ENCODE measurements at places on chromosomes 1 and 21.

GRCh38 chr1:229127301-229127700 is 143.6 kb upstream of the RAB4A start:
- no peaks in the 10 kb centered on the region for H3K4me1 ChIP-seq
- H3K36me3 ChIP-seq: no peaks in the 10 kb centered on the region
- no peaks in the 10 kb centered on the region for H3K27me3 ChIP-seq
- no peak overlapping the region for H3K27ac ChIP-seq
- H3K4me3 ChIP-seq: no peak overlapping the region

GRCh38 chr1:93699049-93699384 is 17.4 kb upstream of the BCAR3 start:
- H3K4me1 ChIP-seq: peaks cover 58% of the 10 kb centered on the region
- no peak overlapping the region for H3K4me3 ChIP-seq
- H3K36me3 ChIP-seq: peaks cover 6% of the 10 kb centered on the region
- no peaks in the 10 kb centered on the region for H3K27me3 ChIP-seq
- peak overlapping the region; percentile 99 for H3K27ac ChIP-seq

DNA sequence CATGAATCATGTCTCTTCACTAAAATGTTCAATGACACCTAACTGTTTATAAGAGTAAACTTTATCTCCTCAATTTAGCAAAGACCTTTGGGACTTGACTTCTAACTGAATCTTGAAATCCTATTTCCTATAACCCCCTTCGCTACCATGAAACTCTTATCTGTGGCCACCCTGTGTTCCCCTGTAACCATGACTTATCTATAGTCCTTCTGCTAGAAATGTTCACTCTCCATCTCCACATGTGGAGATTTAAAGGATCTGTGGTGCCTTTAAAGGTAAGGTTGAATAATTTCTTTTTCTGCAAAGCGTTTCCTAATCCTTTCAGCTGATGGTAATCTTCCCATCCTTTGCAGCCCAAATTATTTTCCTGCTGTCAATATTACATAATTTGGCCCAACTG is 436.3 kb upstream of the RUNX1 start:
- no peaks in the 10 kb centered on the region for H3K36me3 ChIP-seq
- H3K27ac ChIP-seq: no peak overlapping the region
- no peak for DNase-seq
- H3K4me3 ChIP-seq: no peak overlapping the region
- no peaks in the 10 kb centered on the region for H3K27me3 ChIP-seq
- H3K4me1 ChIP-seq: no peaks in the 10 kb centered on the region

GRCh38 chr1:201538612-201539551 is at the start of gene NAV1:
Gene NAV1, plus strand, starts transcription at chr1:201539127. Its CDS starts 83,758 bp downstream, at chr1:201622885.
- peak within 1 kb of the TSS; percentile 6 for H3K27ac ChIP-seq
- no peak for DNase-seq
- H3K4me1 ChIP-seq: peaks cover 25% of the 10 kb centered on the region
- H3K36me3 ChIP-seq: no peaks in the 10 kb centered on the region
- H3K4me3 ChIP-seq: peak within 1 kb of the TSS; percentile 67

- H3K36me3 ChIP-seq: no peaks in the 10 kb centered on the region
- no peak for DNase-seq
- no peak overlapping the region for H3K4me3 ChIP-seq
- H3K27me3 ChIP-seq: no peaks in the 10 kb centered on the region
Measured at GRCh38 chr1:208577381-208577905, 333.3 kb upstream of the PLXNA2 start.

DNA sequence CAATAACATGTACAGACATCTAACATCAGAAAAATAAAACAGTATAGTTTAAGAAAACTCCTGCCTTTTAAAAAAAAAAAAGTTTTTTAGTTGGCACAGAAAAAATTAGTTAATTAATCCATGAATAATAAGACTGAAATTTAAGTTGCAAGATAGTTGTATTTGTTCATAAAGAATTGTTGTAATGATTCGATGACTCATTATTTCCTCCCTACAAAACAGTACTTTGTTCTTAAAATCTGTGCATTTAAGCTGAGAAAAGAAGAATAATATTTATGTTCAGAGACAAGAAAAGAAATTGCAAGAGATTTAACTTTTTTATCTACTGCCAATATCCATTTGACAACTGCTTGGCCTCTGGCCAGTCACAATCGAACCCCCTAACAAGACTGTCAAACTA is 894.7 kb downstream of the ADGRL2 start:
- H3K36me3 ChIP-seq: no peaks in the 10 kb centered on the region
- DNase-seq: no peak
- H3K4me1 ChIP-seq: peaks cover 4% of the 10 kb centered on the region
- no peak overlapping the region for H3K4me3 ChIP-seq
- H3K27me3 ChIP-seq: no peaks in the 10 kb centered on the region

DNA sequence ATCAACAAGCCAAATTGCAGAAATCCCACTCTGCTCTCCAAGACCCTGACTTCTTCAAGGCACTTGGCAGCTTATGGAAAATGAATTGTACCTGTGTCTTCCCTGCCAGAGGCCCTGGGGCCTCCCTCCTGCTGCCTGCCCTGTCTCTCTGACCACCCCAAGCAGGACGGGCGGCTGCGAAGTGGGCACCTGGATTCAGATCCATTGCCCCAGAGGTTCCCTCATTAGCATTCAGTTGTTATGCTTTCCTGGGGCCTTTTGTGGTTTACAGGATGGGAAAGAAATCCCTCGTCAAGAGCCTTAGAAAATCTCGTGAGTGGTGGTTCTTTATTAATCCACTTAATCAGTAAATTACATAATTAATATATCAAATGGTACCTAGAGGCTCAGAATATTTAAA is 179.3 kb downstream of the TNR start:
- no peak overlapping the region for H3K4me3 ChIP-seq
- no peaks in the 10 kb centered on the region for H3K4me1 ChIP-seq
- no peaks in the 10 kb centered on the region for H3K36me3 ChIP-seq
- H3K27ac ChIP-seq: no peak overlapping the region

GRCh38 chr1:1000357-1001056 is 610 bp upstream of the HES4 start:
- peak overlapping the region; percentile 51 for H3K4me3 ChIP-seq
- H3K4me1 ChIP-seq: peaks cover 5% of the 10 kb centered on the region
- no peaks in the 10 kb centered on the region for H3K36me3 ChIP-seq
- peak overlapping the region; percentile 76 for H3K27ac ChIP-seq

DNA sequence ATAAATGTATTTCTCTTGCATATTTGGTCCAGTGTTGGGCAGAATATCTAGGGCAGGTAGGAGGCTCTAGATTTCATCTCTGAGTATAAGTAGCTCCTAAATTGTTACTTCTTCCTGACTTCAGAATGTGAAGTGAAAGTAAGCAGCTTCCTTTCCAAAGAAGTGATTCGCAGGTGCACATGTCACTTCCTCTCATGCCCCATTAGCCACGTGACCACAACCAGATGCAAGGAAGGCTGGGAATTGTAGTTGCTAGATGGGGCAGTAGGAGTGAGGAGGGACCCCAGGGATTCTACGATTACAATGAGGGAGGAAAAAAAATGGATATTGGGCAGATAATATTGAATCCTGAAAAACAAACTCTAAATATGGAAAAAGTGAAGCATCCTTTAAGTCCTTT is 113.2 kb upstream of the CYYR1 start:
- no peaks in the 10 kb centered on the region for H3K27me3 ChIP-seq
- H3K36me3 ChIP-seq: no peaks in the 10 kb centered on the region
- H3K27ac ChIP-seq: no peak overlapping the region
- no peak for DNase-seq

GRCh38 chr1:198601936-198602889 is 36.6 kb upstream of the PTPRC start:
- no peak overlapping the region for H3K27ac ChIP-seq
- H3K27me3 ChIP-seq: no peaks in the 10 kb centered on the region
- no peak overlapping the region for H3K4me3 ChIP-seq
- H3K4me1 ChIP-seq: peaks cover 6% of the 10 kb centered on the region
- DNase-seq: no peak
- no peaks in the 10 kb centered on the region for H3K36me3 ChIP-seq

- no peaks in the 10 kb centered on the region for H3K27me3 ChIP-seq
- H3K27ac ChIP-seq: peak within 1 kb of the TSS; percentile 98
- H3K4me3 ChIP-seq: peak within 1 kb of the TSS; percentile 85
- DNase-seq: no peak
- peaks cover 32% of the 10 kb centered on the region for H3K4me1 ChIP-seq
Measured at GRCh38 chr1:34781071-34781843, at the start of gene GJB3. Gene GJB3, plus strand, starts transcription at chr1:34781214. Its CDS starts 3,549 bp downstream, at chr1:34784763.

DNA sequence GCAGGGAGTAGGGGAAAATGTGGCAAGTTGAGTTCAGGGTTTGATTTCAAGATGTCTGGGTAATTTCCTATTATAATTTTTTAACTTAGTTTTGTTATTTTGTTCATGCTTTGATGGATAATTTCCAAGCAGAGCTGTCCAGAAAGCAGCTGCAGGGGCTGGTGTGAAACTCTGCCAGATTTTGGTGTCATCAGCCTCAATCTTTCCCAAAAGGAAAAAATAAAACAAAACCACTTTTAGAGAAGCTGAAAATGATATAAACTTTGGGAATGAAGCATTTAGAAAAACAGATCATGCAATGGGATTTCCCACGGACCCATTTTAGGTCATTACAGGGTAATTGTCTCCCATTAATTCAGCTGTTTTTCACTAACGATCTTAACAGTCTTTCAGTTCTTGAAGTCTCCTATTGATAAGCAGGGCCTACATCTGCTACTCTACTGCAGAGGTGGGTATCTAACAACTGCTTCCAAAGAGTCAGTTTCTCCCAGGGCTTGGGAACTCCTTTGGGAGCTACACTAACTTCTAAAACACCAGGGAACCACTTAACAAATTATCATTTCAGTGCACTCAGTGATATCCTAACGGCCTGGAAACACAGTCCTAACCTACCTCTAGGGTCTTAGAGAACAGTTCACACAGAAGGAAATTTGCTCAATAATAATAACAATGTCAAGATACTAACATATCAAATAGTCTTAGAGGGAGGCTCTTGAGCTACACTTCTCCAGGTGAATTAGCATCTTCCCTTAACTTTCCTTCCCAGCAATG is 12.3 kb downstream of the ZNF436 start:
- H3K4me3 ChIP-seq: no peak overlapping the region
- H3K36me3 ChIP-seq: peaks cover 36% of the 10 kb centered on the region
- DNase-seq: no peak
- H3K4me1 ChIP-seq: no peaks in the 10 kb centered on the region
- H3K27ac ChIP-seq: no peak overlapping the region

GRCh38 chr1:85356130-85356529 is 79.7 kb upstream of the BCL10 start:
- H3K36me3 ChIP-seq: 0 out of 2 replicates have a peak, but pooled peaks cover 4% of the 10 kb centered on the region
- no peaks in the 10 kb centered on the region for H3K27me3 ChIP-seq
- H3K27ac ChIP-seq: no peak overlapping the region
- DNase-seq: no peak

DNA sequence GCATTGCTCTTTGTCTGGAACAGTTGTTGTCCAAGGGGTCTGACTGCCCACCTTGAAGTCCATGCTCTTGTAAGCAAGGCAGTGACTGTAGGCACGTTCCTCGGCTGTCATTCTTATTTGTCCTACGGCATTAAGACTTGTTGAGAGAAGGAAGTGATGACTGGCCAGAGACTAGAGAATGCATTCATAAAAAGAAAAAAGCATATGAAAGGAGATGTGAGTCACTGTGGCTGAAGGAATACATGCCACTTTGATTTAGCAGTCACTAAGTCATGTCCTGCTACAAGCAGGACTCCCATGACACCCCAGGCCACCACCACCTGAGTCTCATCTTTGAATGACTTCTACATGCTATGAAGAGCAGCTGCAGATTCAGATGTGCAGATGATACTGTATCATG is 50.5 kb downstream of the CNN3 start:
- peak overlapping the region; percentile 63 for H3K27ac ChIP-seq
- H3K27me3 ChIP-seq: no peaks in the 10 kb centered on the region
- peaks cover 19% of the 10 kb centered on the region for H3K4me1 ChIP-seq
- no peak overlapping the region for H3K4me3 ChIP-seq
- H3K36me3 ChIP-seq: no peaks in the 10 kb centered on the region

DNA sequence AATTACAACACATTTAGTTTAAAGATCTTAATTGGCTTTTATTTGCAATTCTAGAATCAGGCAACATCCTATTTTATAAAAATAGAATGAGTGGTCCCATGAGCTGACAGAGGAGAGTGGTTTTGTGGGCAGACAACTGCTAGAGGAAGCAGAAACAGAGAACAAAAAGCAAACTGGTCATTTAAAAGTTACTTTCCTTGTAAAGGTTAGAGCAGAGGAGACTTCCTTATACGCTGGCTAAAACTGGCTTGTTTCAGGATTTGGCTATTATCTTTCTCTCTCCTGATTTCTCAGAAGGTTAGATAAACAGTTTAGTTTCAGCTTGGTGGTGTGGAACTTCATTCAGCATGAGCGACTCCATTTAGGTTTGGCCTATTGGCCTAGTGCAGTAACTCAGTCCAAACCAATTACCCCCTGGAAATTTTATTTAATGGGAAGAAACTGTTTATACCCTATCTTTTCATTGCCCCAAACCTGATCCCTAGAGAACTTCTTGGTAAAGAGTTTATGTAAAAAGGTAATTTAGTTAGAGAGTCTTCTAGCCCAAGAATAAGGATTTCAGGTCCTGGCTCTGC is 32.2 kb upstream of the IL20 start:
- H3K27ac ChIP-seq: no peak overlapping the region
- H3K27me3 ChIP-seq: no peaks in the 10 kb centered on the region
- no peak overlapping the region for H3K4me3 ChIP-seq

- H3K27ac ChIP-seq: no peak overlapping the region
- H3K4me1 ChIP-seq: no peaks in the 10 kb centered on the region
- no peak overlapping the region for H3K4me3 ChIP-seq
- H3K36me3 ChIP-seq: no peaks in the 10 kb centered on the region
Measured at GRCh38 chr21:22278366-22278765, 1280.2 kb downstream of the NCAM2 start.

GRCh38 chr21:42535602-42536171 is 22.0 kb downstream of the SLC37A1 start:
- H3K27me3 ChIP-seq: no peaks in the 10 kb centered on the region
- DNase-seq: no peak
- no peak overlapping the region for H3K4me3 ChIP-seq
- H3K36me3 ChIP-seq: no peaks in the 10 kb centered on the region

DNA sequence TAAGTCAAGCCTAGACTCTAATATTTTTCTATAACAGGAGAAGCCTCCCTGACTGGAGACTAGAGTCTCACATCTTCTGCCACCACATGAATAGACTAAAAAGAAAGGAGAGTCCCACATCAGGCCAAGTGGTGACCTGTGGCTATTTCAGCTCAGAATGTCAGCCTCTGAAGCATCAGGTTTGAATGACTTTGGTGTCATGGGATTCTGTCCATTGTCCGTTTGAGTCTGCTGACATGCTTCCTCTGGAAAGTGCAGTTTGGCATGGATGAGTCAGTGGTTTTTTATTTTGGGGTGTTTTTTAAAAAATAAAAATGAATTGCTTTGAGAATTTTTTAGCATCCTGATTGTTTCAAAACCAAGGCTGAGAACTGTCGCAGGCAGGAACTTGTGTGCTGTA is 19.5 kb downstream of the DYRK3 start:
- no peaks in the 10 kb centered on the region for H3K27me3 ChIP-seq
- no peak overlapping the region for H3K4me3 ChIP-seq
- H3K27ac ChIP-seq: no peak overlapping the region
- no peaks in the 10 kb centered on the region for H3K4me1 ChIP-seq

DNA sequence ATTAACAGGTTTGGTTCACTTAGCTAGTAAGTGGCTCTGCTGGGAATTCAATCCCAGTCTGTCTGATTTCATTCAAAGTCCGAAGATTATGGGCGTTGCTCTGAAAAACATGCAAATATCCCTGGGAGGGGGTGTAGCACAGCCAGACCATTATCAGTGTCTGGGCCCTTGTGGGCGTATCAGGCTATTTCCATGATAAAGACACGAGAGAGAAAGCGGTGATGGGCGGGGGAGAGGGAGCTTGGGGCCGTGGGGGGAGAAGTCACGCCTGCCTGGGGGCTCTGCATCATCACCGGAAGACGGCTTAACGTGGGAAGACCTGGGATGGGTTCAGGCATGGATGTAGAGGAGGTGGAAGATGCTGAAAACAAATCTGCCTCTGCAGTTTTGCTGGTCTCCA is 25.8 kb downstream of the IL6R start:
- no peak for DNase-seq
- H3K27ac ChIP-seq: peak overlapping the region; percentile 91
- H3K36me3 ChIP-seq: peaks cover 31% of the 10 kb centered on the region
- no peaks in the 10 kb centered on the region for H3K27me3 ChIP-seq
- H3K4me3 ChIP-seq: no peak overlapping the region
- H3K4me1 ChIP-seq: peaks cover 51% of the 10 kb centered on the region
